Cerebellar cortex (tissue), 1 donor: ENCODE measurements at places on chromosomes 5 and 9.
A peak's percentile ranks its signal among the peaks of the same experiment; 100 is the strongest.

DNA sequence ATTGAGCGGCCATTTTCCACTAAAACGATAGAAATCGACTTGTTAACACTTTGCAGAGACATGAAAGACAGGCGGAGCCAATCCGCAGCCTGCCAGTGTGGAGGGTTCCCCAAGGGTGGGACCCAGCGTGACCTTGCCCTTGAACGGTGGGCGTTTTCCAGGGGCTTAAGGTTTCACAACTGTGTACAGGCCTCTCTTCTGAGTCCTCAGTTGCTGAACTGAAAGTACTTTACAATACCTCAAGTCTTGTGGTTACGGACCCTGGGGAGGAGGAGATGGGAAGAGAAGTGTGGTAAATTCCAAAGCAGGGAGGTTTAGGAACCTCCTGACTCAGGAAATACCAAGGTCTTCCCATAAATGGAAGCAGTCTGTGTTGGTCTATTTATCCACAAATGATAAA lies 68.2 kb upstream of the CKMT2 start:
- no peak for DNase-seq

DNA sequence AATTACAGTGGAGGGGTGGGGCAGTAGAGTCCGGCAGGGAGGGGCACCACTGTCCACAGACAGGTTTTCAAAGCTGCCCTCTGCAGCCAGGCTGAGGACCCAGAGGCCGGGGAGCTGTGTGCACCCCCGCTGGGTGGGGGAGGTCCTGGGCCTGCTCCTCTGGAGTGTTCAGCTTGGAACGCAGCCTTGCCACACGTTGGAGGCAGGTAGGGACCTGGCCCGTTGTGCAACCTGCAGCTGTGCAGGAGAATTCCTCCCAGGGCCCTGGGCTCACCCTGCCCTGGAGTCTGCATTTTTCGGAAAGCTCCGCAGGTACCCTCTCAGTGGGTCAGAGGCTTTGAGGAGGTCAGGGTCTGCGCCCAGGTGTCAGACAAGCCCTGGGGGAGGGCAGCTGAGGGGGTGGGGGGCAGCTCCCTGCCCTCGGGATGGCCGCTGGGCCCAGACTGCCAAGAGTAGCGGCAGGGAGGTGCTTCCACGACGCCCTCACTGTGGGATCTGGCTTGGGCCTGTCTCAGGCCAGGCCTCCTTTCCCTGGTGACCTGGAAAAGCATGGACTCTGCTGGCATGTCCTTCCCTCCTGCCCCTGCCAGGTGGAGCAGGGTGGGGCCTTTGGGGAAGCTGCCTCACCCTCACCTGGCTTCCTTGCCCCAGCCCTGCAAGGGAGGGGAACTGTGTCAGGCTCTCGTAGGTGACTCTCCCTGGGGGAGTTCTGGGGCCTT lies 29.5 kb downstream of the RXRA start:
- DNase-seq = no peak

GRCh38 chr5:58224661-58225060 lies 235.2 kb downstream of the PLK2 start:
- no peak for DNase-seq

DNA sequence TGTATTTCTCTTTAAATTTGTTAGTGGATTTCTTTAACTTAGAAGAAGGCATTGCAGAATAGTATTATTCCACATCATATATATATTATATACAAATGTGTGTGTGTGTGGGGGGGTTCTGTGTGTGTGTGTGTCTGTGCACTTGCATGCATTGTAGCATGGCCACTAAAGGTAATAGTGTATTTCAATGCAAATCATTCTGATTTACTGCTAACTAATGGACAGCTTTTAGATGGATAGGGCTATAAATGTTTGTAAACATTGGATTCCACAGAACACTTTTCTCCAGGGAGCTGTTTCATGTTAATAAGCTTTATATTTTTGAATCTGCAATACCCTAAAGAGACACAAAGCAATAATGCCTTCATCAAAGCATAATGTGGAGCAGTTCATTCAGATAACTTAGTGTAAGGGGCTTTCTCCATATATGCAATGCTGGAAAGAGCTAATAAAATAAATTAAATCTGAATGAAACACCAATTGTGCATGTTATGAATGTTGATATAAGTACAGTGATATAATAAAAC lies 496.7 kb upstream of the CDH9 start:
- DNase-seq = no peak

GRCh38 chr9:117782931-117783788 lies 79.0 kb downstream of the TLR4 start:
- DNase-seq = peak; percentile 86

GRCh38 chr5:2320611-2321010 lies 430.9 kb downstream of the IRX2 start:
- no peak for DNase-seq

DNA sequence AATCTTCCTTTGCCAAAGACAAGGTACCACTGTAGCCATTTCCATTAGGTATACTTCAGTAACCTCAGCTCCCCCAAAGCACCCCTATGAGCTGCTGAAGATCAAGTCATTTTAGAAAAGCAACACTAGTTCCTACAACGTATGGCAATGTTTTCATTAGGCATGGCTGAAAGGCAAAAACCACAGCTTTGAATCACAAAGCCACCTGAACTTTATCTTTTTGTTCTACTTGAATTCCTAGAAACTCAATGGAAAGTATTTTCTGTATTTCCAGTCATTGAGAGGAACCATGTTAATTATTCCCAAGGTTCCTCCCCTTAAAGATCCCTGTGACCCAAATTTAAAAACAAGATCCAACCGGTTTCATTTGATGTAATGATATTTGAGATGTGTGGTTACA lies 152.1 kb downstream of the EFNA5 start:
- no peak for DNase-seq

DNA sequence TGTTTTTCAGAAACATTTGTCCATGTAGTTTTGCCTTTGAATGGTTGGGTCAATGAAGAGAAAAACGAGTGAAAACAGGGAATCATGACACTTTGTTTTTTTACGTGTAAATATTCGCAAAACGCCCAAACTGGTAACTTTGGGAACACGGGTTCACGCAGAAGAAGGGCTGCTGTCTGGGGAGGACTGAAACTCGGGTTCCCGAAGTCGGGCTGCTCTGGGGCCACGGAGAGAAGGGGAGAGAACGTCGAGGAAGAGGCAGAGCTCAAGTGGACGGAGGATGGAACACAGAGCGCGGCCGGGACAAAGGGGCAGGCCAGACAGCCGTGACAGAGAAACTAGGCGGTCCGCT lies 478 bp upstream of the SETD9 start:
- DNase-seq = no peak

DNA sequence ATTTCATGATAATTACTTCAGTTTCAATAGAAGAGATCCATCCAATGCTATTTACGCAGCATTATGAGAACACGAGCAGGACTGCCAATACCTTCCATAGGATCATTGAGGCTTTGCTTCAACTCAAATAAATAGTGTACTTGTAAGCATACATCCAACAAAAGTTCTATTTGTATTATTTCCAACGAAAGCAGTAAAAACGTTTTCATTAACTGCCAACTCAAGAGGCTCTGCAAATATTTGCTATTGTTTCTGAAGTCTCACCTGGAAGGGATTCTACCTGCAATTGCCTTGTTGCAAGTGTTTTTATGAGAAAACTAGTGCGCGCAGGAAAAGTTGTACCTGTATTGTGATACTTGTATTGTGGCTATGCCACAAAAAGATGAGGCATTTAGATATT lies 11.0 kb upstream of the GNPDA1 start:
- no peak for DNase-seq

DNA sequence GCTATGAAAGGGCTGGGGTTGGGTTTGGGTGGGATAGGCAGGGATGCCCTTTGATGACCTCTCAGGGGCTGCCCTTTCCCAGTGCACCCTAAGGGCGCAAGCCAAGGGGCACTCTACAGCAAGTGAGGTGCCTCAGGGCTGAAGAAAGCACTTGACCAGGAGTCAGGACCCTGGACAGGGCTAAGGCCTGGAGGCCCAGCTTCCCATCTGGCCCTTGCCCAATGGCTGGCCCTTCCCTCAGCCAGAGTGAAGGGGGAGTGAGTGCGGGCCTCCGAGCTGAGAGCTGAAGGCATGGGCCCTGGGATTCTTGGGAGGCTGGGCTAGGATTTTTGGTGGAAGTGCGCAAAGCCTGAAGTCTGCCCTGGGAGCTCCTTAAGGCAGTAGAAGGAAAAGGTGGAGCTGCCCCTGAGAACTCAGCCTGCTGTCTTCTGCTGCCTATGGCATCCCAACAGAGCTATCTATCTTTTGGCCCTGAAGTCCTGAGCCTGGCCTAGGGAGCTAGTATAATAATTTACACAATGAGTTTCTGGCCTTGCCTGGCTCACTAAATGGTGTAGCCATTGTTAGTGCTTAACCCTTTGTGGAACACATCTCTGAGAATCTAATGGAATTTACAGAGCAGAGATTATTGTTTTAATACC lies 16.4 kb downstream of the JADE2 start:
- no peak for DNase-seq

GRCh38 chr5:125554355-125554754 lies 807.9 kb upstream of the ZNF608 start:
- DNase-seq = no peak

- no peak for DNase-seq
Measured at GRCh38 chr9:126053913-126054312, 272.7 kb upstream of the MVB12B start.

DNA sequence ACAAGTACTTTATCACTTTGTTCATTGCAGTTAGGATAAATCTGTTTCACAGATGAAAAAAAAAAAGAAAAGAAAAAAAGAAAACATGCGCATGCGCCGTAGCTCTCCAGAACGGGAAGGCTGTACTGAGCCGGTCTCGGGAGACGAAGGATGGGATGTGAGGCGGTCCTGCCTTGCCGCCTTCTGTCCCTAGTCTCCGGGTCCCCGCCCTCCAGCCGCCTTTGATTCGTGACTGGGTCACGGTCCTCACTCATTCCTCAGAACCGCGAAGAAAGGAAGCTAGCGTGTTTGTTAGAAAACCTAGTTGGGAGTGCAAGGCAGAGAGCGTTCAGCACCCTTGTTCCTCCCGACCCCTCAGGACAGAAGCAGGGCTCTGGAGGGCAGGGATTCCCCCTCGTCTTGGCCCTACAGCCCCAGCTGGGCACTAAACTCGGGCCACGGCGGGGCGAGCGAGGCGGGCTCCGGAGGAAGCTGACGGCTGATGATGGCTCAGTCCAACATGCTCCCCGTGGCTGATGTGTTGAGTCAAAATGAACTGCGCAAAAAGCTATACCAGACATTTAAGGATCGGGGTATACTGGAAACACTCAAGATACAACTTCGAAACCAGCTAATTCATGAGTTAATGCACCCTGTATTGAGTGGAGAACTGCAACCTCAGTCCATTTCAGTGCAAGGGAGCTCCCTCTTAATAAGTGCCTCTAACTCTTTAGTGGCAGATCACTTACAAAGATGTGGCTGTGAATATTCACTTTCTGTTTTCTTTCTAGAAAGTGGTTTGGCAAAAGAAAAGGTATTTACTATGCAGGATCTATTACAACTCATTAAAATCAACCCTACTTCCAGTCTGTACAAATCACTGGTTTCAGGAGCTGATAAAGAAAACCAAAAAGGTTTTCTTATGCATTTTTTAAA lies 40.0 kb downstream of the CPLANE1 start:
- no peak for DNase-seq

GRCh38 chr5:9192266-9192665 lies 353.6 kb downstream of the SEMA5A start:
- no peak for DNase-seq

DNA sequence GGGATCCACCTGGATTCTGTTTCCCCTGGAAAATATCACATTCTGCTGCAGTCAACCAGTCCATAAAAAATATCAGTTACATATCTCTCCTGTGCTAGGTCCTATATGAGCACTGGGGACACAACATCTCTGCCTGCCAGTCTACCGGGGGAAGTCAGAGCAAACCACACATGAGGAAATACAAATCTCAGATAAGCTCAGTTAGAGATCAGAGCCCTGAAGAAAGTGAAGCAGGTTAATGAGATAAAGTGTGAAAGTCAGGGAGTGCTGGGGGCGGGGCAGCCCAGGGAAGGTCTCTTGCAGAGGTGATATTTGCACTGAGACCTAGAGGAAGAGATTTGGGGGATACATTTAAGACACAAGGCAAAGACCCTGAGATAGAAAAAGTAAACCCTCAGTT lies 67.8 kb upstream of the SLC1A1 start:
- DNase-seq = no peak

DNA sequence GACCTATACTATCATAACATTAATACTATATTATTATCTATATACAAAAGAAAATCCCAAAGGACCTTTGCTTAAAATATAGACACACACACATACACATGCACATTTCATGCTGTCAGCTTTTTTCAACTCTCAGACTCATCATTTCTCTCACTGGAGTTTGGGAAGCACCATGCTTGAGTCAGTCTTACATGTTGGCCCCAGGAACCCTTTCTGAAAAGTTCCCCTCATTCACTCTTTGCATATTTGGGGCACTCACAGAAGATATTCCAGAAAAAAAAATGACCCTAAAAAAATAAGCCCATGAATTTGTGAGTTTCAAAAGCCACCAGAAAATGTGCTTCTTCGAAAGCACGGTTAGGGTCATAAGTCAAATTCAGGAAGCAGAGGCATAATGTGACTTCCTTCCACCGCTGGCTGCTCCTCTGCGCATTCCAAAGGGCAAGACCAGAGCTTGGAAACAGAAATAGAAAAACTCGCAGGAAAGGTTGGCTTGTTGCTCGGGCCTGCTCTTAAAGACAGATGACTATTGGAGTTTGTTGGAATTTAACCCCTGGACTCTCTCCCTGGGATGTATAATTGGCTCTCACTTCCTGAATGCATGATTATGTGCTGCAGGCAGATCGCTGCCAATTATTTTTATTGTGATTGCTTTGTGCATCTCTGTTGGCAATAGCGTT lies 129.7 kb upstream of the IQGAP2 start:
- peak; percentile 85 for DNase-seq

DNA sequence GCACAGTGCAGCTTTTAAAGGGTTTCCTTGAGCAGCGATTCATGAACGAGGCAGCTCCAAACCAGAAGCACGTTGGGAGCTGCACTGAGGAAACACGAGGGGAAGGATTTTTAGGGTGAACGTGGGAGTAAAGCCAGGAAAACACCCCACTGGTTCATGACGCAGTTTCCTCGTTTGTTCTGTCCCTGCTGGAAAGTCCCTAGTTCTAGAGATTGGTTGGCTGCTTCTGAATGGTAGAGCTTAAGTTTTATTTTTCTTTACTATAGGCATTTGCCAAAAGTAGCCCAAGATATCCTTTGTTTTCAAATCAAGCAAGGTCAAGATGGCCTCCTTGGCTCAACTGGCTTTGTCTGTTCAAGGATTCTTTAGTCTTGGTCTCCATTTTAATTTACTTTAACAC lies 116.5 kb upstream of the CACNA1B start:
- no peak for DNase-seq

GRCh38 chr5:66945389-66946349 lies 250.9 kb downstream of the CD180 start:
- DNase-seq = no peak

DNA sequence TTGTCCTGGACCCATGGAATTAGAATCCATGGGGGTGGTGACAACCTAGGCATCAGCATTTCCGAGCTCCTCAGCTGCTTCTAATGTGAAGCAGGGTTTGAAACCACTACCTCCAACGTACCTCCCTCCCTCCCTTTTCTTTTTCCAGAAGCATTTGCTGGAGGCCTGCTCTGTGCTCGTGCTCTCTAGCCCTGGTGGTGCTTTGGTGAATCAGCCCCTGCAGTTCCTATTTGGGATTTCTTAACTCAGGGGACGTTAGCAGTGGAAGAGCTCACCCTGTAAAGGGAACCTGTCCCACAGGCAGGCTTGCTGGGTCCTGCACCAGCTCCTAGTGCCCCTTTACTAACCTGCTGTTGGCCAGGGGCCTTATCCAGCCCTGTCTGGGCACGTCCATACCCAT lies 55.0 kb downstream of the NSG2 start:
- no peak for DNase-seq
